ENCODE measurements at places on chromosomes 1 and 21.

DNA sequence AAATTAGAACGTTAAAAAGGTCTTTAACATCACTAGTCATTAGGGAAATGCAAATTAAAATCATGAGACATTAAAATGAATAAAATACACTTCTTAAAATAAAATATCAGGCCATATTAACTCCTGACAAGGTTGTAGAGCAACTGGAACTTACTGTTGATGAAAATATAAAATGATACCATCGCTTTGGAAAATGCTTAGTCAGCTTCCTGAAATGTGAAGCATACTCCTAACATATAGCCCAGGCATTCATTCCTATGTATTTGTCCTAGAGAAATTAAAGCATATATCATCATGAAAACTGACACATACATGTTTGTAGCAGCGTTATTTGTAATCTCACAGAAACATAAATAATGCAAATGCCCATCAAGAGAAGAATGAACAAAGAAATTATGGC lies 211.5 kb upstream of the CHRM3 start:
- DNase-seq, result no peak

GRCh38 chr1:100671601-100672000 lies 47.9 kb upstream of the VCAM1 start:
- DNase-seq, result no peak

- DNase-seq, result peak; percentile 44
Observed at GRCh38 chr1:50332941-50333594, 90.2 kb downstream of the DMRTA2 start.

GRCh38 chr1:183871142-183871541 lies 66.2 kb downstream of the RGL1 start:
- DNase-seq, result no peak

GRCh38 chr1:194175251-194175650 lies 988.8 kb upstream of the B3GALT2 start:
- no peak for DNase-seq

DNA sequence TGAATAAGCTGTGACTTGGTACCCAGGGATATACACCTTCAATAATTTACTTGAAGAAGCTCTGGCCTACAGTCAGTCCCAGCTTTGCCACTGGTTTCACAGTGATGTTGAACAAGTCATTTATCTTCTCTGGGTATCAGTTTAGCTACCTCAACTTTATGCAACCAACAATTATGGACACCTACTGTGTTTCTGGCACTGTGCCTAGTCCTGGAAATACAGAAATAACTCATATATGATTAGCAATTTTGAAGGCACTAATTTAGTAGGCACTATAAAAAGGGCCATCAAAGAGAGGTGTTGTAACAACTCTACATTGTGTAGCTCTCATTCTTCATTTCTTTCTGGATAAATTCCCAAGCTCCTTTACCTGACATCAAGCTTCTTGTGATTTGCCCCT lies 88.6 kb upstream of the SPATA6 start:
- no peak for DNase-seq

GRCh38 chr1:232471250-232471649 lies 158.7 kb downstream of the SIPA1L2 start:
- DNase-seq, result no peak

GRCh38 chr1:66339944-66340343 lies 194.0 kb upstream of the SGIP1 start:
- DNase-seq, result peak; percentile 33

GRCh38 chr1:64335636-64336035 lies 132.2 kb downstream of the UBE2U start:
- no peak for DNase-seq

DNA sequence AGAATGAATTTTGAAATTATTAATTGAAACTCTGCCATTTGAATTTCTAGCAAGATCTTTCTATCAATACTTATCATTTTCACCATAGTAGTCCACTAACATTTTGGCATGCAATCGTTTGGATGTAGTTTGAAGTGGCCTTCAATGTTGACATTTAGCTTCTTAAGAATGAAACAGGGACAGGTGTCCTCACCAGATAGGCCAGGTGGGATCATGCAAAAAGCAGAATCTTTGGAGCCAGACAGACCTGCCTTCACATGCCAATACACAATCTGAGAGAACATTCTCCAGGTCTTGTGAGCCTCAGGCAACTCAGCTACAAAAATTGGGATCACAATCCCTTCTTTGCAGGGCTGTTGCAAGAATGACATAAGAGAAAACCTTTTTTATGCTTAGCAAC lies 18.3 kb upstream of the HSPA13 start:
- no peak for DNase-seq

DNA sequence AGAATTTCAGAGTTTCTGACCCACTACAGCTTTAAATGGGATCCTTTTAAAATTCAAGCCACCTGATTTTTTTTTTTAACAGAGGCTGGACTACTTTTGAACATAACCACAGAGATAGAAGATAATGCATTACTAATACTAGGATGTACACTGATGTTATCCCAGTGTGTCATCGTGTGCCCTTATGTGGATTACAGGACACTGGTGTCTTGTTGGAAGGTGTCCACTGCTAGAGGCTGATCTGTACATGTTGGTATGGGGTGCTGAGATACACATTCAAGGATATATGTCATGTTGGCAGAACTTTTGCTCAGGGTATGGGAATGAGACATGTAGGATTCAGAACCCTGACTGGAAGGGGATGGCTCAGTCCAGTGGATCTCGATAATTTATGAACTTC lies 56.3 kb downstream of the INAVA start:
- no peak for DNase-seq

- DNase-seq, result no peak
Observed at GRCh38 chr1:1320666-1321448, 3.6 kb downstream of the INTS11 start.

DNA sequence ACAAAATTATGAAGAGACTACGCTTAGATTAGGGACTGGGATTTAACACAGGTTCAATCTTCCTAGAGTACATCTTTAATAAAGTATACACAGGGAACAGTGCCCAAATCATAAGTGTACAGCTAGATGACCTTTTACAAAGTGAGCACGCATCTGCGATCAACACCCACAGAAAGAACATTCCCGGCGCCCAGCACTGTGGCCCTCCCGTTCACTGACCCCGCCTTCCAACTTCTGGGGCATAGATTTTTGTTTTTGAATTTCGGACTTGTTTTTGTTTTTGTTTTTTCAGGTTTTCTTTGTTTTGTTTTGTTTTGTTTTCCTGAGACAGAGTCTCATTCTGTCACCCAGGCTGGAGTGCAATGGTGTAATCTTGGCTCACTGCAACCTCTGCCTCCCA lies 30.6 kb upstream of the COX20 start:
- DNase-seq, result no peak

- DNase-seq, result no peak
Observed at GRCh38 chr1:178531887-178532286, 19.0 kb downstream of the TEX35 start.

- DNase-seq, result no peak
Observed at GRCh38 chr1:220843481-220844011, 35.7 kb upstream of the HLX start.

DNA sequence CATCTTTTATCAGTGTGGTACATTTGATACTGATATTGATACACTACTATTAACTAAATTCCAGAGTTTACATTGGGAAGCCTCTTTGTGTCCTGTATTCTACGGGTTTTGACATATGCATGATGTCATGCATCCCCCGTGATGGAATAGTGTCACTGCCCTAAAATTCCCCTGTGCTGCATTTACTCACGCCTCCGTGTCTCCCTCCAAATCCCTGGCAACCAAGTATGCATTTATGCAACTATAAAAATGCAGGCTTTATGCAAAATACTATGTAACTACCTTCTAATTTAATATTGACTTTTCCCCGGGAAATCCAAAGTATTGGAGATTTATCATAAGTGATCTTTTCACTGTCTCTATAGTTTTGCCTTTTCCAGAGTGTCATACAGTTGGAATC lies 453.7 kb upstream of the RUNX1 start:
- DNase-seq, result no peak

DNA sequence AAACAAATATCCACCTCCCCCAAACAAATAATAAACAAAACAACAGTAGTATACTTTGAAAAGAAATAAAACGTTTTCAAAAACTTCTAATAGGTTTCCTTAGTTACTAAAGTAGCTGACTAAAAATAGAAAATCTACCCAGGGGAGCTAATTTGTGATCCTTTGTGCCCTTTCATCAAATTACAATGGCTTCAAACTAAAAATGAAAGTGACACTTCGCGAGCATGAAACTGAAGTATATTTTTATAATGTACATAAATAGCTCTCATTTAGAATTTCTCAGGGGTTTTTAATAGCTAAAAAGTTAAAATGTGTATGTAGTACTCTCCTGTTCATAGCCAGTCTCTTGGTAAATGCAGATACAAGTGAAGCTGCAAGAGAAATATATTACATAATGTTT lies 78.4 kb downstream of the BRINP3 start:
- DNase-seq, result no peak

GRCh38 chr1:195849180-195849579 lies 759.1 kb downstream of the KCNT2 start:
- DNase-seq, result no peak

GRCh38 chr1:10308001-10308400 lies 90.9 kb upstream of the PGD start:
- peak; percentile 65 for DNase-seq
